Stimulated activated CD8-positive, alpha-beta memory T cell treated with anti-CD3 and anti-CD28 coated beads, Interleukin-4, amount 100 ng/mL, for 24 hours (primary cell): ENCODE measurements at places on chromosomes 13 and 19.

- no peak for DNase-seq
Observed at GRCh38 chr13:75769141-75769905, 133.2 kb downstream of the LMO7 start.

GRCh38 chr19:31890230-31890629 lies 455.2 kb upstream of the ZNF507 start:
- DNase-seq = no peak

GRCh38 chr13:54144828-54145227 lies 1116.2 kb downstream of the OLFM4 start:
- DNase-seq = no peak

- DNase-seq = no peak
Observed at GRCh38 chr19:38685666-38686529, 38.4 kb downstream of the ACTN4 start.

GRCh38 chr13:27792393-27793218 lies at the start of gene GSX1:
GSX1 (plus strand) TSS chr13:27792483; CDS start chr13:27792691, 208 bp downstream.
- peak; percentile 20 for DNase-seq
